Activated CD8-positive, alpha-beta T cell treated with anti-CD3 and anti-CD28 coated beads for 36 hours (primary cell): ENCODE measurements at places on chromosomes 16 and 17. TPM values are rescaled to one million over a fixed set of nuclear protein-coding genes. Genes with fewer than 3 reads are reported as not detected.

DNA sequence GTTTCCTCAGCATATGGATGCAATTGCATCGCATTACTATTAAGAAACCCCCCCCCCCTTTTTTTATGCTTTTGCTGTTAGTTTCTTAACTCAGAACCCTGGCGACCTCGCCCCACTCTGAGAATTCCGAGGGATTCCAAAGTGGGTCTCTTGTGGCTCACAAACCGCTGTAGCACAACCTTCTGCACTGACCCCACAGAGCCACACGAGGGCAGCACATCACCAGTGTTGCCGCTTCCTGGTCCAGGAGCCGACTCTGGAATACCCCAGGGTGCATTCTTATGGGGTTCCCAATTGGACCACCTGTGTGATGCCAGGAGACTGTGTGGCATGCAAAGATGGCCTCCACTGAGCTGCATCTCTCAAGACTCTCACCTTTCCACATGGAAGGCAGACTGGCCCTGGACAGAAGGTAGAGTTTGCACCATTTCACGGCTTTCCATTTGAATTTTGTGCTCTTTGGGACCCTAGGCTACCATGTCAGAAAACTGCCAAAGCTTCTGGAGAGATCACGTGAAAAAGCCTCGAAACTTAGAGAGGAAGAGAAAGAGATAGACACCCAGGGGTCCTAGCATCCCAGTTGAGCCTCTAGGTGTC, 432.7 kb upstream of the ASIC2 start:
- peak; percentile 28 for DNase-seq

GRCh38 chr17:42243493-42243982, 32.7 kb downstream of the STAT5B start:
- no peak for DNase-seq

- no peak for DNase-seq
Measured at GRCh38 chr17:6352016-6352415, 82.9 kb downstream of the AIPL1 start.

- DNase-seq: no peak
Measured at GRCh38 chr17:949623-950303, 29.8 kb downstream of the NXN start.

DNA sequence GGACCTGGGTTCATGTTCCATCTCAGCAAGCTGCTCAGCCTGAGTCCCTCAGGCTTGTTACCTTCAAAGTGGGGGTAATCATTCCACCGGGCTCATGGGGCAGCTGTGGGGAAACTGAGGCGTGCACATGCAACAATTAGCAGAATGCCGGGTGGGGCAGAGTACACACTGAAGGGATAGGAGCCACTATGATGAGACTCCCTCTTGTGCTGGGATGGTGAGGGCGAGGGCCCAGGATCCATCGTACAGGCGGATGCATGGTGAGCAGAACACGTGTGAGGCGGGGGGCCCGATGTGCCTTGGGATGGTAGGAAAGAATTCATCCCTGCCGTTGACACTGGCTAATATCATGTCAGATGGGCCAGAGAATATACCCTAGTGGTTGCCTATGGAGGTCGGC, 25.5 kb upstream of the MAP3K14 start:
- no peak for DNase-seq

- DNase-seq: peak; percentile 13
Measured at GRCh38 chr17:7558544-7559319, at the start of gene TNFSF13. TNFSF13 (plus strand) TSS chr17:7558750; CDS start chr17:7559040, 290 bp downstream.

GRCh38 chr16:83023640-83024039, 396.9 kb downstream of the CDH13 start:
- no peak for DNase-seq

- no peak for DNase-seq
Measured at GRCh38 chr17:6551869-6552531, 4.4 kb downstream of the PITPNM3 start.

DNA sequence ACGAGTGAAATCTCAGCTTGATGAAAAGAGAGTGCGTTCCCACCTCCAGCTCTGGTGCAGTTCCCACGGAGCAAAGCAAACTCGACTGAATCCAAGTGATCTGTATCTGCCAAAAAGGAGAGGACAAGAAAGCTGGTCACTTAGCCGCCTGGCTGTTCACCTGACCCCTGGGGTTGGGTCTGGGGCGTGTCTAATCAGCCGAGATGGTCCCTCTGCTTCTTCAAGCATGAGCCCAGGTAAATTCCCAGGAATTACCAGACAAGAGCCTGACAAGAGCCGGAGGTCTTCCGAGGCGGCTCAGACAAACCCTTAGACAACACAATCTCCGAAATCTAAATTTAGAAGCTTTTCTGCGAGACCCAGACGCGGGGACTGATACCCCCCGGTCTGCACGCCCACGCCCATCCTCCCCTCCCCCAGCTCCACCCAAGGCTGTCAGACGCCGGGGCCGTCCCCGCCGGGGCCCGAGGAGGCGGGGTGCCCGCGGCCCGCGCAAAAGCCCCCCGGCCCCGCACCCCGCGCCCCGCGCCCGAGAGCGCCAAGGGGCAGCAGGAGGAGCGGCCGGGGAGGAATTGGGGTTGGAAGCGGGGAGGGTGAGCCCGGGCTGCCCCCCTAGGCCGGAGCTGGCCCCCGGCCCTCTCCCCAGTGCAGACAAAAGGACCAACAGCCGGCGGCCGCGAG, 674 bp downstream of the ZNF821 start:
- DNase-seq: peak; percentile 78

DNA sequence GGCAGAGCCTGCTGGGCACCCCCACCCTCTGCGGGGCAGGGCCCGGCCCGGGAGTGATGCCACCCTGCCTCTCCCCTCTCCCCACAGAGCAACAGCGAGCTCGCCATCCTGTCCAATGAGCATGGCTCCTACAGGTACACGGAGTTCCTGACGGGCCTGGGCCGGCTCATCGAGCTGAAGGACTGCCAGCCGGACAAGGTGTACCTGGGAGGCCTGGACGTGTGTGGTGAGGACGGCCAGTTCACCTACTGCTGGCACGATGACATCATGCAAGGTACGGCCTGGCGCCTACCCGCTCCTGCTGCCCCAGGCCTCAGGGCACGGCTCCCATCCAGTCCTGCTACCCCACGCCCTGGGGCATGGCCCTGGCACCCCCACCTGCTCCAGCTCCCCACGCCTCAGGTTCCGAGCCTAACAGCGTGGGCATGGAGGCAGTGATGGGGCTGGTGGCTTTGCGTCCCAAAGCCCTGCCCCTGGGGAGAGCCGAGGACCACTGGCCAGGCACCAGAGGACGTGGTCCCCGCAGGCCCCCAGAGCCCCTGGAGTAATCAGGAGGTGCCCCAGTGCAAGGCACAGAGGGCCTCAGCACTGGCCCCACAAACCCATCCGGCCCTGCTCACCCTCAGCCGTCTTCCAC, 38.4 kb downstream of the TSC2 start:
- no peak for DNase-seq

DNA sequence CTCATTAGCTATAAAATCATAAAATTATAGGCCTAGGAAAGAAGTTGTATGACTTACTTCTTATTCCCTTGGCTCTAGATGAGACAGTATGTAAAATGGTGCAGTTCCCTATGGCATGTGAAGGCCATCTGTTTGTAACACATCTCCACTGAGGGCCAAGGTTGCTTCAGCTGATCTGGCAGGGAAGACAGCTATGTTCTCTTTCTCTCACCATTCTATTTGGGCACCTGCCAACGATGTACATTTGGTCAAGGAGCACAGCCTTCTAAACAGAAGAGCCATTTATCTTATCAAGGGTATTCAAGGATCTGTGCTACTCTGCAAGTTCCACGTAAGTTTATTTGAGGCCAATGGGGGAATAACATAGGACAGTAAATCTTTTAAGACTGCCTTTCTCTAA, 129.8 kb upstream of the TOM1L1 start:
- no peak for DNase-seq

DNA sequence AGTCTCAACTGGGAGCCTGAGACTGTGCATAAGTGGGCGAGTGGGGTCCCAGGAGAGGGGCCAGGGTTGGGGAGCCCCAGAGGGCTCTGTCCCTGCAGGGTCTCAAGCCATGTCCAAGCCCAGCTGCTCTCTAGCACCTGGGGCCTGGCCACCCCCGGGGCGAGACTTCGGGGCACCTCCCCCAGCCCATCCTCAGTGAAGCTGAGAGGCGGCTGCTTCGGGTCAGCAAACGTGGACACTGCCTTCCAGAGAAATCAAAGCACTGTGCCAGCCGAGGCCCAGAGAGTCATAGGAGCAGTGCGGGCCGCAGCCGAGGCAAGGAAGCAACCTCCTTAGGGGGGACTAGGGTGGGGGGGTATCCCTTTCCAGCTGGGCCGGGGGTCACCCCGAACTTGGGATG, 77.5 kb downstream of the ENGASE start:
- no peak for DNase-seq

GRCh38 chr16:83994087-83994486, 26.0 kb downstream of the NECAB2 start:
- DNase-seq: no peak

- no peak for DNase-seq
Measured at GRCh38 chr17:54813896-54814295, 86.8 kb upstream of the TOM1L1 start.

DNA sequence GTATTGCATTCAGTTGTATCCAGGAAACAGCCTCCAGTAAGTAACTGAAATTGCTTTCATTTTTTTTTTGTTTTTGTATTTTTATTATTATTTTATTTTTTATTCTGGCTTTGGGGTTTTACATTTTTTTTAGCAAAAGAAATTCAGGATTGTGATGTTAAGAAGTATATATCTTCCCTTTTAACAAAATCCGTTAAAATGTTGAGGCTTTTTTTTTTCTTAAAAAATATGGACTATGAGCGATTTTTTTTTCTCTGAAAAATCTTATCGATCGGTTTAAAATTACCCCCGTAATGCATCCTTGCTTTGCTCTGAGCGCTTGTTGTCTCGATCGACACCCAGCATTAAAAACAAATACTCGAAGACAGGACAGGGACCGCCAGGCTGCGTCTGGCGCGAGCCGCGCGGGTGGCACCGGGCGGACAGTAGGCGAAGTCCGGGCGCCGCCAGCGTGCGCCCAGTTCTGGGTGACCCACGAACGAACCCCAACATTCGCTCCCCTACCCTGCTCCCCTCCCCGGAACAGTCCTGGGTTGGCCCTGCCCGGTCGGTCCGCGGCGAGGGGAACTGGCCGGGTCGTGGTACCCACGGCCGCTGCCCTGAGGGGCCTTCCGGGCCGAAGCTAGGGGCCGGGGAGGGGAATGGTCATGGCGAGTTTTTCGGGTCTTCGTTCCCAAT, 482 bp downstream of the BAHCC1 start:
- no peak for DNase-seq

DNA sequence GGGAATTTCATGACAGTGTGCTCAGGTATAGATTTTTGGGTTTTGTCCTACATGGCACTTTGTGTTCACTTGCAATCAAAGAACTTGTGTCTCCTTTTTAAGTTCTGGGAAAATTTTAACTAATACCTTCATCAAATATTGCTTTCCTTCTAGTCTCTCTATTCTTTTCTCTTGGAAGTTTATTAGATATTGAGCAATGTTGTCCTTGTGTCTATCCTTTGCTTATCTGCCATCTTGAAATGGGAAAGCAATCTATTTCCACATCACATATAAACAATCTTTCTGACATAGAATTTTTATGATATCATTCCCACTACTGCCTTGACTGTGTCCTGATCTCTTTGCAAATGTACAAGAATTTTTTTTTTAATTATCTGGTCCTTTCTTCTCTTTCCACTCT, 4.4 kb upstream of the ABCA9 start:
- no peak for DNase-seq

- no peak for DNase-seq
Measured at GRCh38 chr17:69709441-69709840, 294.9 kb downstream of the MAP2K6 start.

DNA sequence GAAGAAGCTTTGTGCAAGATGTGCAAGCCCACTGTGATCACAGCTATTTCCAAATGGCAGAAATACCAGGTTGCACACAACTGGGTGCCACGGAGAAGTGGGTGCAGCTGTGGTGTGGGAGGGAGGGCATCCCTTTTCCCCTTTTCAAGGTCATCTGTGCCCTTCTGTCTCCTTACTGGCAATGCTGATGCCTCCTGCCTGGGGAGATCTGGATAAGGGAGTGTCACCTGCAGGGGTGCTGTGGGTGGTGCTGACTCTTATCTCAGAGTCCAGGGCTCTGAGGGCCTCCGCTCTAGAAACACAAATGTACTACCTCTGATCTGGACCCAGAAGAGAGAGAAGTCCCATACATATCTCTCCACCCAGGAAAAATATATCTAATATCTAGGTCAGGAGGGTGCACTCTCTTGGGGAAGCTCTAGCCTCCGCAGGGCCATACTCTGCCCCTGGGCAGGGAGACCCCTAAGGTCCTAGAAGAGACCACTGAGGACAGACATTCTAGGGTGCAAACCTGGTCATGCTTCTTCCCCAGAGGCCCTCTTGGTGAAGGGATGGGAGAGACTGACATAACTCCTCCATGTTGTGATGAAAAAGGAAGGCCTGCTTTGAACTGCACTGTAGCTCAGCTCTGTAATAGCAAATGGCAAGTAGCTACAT, 18.5 kb downstream of the NPRL3 start:
- no peak for DNase-seq

DNA sequence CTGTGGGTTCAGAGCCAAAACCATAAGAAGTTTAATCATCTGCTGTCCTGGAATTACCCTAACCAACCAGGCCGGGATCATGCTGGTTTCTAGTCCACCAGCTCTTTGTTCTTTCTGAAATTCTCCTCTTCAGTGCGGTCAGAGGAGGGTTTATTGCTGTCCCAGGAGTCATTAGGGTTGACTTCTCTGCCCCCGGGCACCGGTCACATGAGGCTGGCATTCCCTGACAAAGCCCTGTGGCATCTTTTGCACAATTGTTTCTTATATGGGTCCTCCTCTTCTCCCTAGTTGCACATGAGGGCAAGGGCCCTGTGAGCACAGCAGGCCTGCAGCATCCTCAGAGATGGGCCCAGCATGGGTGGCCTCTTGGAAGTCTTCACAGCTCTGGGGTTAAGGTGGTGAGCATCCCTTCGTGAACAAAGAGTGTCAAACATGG, 243.9 kb downstream of the IRF8 start:
- no peak for DNase-seq

GRCh38 chr16:10077861-10078260, 104.4 kb downstream of the GRIN2A start:
- no peak for DNase-seq

The PPL gene
- total RNA-seq: not detected

The C16orf90 gene
- not detected for total RNA-seq

The KRTAP17-1 gene
- not detected for total RNA-seq

The SLC6A2 gene
- not detected for total RNA-seq

The MEIOB gene
- 0.34 TPM for total RNA-seq

The SMARCE1 gene
- total RNA-seq: 92.5 TPM

The FOXL1 gene
- not detected for total RNA-seq

The HBM gene
- not detected for total RNA-seq

The CPHXL2 gene
- total RNA-seq: not detected

The CCNF gene
- 43.5 TPM for total RNA-seq

The SLC4A1 gene
- total RNA-seq: not detected
